Liver (tissue), 10 donors: ENCODE measurements at places on chromosomes 16 and 17. TPM values are rescaled to one million over a fixed set of nuclear protein-coding genes. Genes with fewer than 3 reads are reported as not detected.

GRCh38 chr16:70778901-70779309 is 22.1 kb downstream of the VAC14 start:
- no peak for DNase-seq

DNA sequence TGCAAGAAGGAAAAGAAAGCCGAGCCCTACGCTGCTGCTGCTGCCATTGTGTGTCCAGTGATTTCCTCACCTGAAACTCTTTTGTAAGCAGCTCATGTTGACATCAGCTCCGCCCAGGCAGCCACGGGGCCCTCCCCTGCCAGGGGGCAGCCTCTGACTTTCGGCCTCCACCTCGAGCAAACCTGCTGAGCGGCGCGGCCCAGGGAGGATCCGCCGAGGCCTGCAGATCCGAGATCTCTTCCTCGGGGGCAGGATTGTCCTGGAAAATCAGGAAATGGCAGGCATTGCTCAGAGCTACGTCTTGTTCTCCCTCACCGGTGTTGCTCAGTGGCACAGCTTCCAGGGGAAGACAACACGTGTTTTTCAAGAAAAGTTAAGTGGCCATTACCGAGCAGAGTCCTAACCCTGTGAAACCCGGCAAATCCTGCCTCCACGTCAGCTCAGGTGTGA is 35.6 kb upstream of the ZNF750 start:
- no peak for DNase-seq

DNA sequence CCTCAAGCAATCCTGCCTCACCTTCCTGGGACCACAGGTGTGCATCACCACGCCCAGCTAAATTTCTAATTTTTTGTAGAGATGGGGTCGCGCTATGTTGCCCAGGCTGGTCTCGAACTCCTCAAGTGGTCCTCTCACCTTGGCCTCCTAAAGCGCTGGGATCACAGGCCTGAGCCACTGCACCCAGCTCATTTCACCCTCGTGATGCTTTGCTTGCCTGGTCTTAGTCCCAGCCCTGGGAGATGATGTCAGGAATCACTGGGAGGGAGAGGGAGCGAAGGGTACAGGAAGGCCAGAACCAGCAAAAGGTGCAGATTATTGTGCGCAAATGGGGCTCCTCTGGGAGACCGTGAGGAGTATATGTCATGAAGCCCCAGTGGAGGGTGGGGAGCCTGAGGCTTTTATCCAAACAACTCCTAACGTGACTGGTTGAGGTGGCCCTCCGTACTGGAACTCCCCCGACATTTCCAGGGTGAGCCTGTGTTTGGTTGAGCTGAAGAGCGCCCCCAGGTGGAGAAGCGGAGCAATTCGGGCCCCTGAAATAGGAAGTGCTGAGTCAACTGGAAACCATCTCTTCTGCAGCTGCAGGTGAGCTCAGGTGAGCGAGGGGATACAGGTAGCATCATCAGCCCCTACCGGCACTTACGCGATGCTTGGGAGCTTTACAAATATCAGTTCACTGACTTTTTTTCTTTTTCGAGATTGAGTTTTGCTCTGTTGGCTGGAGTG is 41.2 kb upstream of the HAPSTR1 start:
- peak; percentile 36 for DNase-seq

DNA sequence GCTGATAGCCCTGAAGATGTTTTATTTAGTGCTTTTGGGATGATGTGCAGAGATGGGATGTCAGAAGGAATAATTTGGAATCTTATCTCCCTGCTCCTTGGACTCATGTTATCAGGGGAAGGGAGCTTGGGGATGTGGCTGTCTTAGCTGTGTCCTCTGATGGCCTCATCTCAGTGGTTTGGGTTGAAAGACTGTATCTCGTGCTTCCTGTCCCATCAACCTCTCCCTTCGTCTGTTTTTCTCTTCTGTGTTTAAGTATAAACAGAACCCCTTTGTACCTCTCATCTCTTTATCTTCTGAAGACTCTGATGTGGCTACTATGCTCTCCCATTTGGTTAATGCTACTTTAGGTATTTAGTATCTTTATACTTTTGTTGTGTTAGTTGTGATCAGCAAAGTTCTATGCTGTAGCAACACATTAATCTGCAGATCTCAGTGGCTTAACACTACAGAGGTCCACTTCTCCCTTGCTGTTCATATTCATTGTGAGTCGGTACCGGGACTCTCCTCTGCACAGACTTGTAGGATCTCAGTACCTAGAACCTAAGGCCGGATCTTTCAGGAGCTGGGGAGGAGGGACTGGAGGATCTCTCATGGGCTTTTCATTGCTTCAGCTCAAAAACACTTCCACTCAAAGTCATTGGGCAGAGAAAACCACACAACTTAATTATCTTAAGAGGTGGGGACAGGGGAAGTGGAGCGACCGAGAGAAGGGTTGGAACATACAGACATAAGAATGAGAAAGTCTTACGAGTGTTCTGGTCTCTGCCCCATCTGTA is 28.8 kb downstream of the PRKCA start:
- no peak for DNase-seq

DNA sequence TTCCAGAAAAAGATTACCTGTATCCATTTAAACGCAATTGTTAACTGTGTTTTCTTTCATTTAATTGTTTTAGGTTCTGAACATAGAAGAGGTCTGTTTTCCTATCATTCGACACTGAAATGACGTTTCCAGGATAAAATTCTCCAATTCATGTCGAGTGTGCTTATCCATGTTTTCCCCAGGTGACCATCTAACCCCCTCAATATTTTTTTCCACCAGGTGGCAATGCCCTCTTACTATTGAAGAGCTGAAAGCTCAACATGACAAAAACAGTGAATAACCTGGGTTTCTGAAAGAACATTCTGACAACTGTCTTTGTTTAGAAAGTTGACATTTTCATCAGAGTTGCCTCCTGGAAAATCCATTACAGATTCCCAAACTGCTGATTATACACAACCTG is 948.7 kb downstream of the KCNJ2 start:
- DNase-seq = no peak

The GSDMA gene
- 0.23 TPM for total RNA-seq

The CCT6B gene
- 1.9 TPM for total RNA-seq

DNA sequence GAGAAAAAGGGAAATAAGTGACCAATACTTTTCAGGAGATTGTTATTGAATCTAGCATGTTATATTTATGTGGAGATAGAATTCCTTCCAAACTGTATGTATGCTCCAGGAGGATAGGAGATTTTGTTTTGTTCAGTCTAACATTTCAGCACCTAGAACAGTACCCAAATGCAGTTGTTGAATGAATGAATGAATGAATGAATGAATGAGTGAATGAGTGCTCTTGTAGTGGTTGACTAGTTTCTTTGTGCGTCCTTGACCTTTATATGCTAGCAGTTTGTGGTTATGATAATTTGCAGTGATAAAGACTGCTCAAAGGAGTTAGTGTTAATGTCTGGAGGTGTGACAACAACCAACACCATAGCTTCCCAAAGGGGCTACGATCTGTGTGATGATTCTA is 663.5 kb upstream of the GOT2 start:
- no peak for DNase-seq

DNA sequence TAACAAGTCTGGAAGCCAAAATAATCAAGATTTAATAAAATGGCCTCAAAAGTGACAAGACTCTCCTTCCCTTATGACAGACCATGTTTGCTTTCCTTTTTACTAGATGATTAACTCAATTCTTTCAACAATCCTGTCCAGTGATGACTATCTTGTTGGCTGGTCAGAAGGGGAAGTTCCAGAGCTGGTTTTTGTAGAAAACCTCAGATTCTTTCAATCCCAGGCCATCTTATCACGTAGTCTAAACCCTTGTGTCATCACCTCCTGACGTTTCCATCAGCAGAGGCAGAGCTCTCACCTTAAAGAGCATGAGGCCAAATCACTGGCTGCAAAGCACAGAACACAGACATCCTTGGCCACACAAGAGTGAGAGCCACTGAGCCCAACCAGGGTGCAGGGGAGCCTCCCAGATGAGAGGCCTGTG is 125.3 kb downstream of the ANKRD11 start:
- DNase-seq = no peak

DNA sequence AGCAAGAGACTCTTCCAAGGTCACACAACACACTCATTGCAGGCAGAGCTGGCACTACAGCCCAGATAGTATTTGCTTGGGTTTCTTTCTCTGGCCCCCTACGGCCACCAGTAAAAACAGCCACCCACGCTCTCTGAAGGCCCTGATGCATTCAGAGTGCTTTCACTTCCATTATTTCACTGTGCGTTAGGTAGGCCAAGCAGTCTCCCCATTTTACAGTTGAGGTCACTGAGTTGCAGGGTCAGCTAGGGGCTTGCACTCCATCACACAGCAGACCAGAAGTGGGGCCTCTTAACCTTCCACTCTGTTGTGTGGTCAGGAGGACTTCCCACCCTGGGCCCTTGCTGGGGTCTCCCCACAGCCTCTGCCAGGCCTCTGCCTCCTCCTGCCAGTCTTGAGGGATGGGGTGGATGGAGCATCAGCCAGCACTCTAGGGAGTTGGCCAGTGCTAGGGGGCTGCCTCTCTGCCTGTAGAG is 2.5 kb downstream of the TBX21 start:
- DNase-seq = no peak

- DNase-seq = no peak
These were observed 1.2 kb downstream of the EPX start for GRCh38 chr17:58193641-58194255.
